ENCODE measurements at places on chromosomes 7 and 10.

DNA sequence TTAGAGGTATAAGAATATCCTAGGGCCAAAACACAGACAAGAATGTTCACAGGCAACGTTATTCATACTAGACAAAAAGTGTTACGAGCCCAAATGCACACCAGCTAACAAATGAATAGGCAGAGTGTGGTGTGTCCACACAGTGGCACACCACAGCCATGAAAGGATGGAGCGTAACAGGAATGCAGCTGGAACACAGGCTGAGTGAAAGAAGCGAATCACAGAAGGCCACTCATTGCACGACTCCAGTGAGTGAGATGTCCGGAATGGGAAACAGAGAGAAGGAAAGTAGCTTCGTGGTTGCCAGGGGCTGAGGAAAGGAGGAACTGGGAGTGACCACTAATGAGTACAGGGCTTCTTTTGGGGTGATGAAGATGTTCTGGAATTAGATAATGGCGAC lies 198.8 kb downstream of the TNS3 start:
- DNase-seq, result no peak

DNA sequence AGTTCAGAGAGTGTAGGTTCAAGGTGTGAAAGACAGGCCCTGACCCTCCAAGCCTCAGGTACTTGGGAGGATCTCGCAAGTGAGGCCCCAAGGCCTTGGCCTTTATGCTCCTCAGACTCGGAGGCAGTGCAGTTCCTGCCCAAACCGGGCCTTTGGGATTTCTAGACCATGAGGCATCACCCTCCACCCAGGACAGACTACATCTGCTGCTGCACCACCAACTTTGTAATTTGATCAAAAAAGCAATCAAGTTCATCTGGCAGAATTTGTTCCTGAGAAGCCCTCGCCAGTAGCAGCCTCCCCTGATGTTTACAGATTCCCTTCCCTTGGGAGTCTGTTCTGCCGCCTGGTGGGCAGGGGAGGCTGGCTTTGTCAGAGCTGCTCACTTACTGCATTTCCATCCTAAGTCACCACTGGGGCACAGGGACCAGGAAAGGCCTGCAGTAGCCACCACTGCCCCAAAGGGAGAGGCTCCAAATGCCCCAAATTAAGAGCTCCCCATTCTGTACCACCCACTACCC lies 2.1 kb downstream of the CAMK2G start:
- DNase-seq, result no peak

DNA sequence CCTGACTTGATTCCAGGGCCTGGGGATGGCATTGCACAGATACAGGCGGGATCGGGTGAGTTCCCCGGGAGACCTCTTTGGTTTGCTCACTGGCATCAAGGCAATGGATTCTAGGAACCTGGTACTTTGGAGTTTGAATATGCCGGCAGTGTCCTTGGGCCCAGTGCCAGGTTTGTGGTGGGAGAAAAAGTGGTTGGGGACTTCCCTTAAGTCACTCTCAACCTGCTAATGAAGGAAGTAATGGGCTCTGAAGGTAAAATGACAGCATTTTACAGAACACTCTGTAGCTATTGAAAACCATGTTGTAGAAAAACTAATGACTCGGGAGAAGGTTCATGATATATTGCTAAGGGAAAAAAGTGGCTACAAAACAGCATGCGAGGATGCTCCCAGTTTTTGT lies 129.9 kb downstream of the CFAP58 start:
- no peak for DNase-seq

DNA sequence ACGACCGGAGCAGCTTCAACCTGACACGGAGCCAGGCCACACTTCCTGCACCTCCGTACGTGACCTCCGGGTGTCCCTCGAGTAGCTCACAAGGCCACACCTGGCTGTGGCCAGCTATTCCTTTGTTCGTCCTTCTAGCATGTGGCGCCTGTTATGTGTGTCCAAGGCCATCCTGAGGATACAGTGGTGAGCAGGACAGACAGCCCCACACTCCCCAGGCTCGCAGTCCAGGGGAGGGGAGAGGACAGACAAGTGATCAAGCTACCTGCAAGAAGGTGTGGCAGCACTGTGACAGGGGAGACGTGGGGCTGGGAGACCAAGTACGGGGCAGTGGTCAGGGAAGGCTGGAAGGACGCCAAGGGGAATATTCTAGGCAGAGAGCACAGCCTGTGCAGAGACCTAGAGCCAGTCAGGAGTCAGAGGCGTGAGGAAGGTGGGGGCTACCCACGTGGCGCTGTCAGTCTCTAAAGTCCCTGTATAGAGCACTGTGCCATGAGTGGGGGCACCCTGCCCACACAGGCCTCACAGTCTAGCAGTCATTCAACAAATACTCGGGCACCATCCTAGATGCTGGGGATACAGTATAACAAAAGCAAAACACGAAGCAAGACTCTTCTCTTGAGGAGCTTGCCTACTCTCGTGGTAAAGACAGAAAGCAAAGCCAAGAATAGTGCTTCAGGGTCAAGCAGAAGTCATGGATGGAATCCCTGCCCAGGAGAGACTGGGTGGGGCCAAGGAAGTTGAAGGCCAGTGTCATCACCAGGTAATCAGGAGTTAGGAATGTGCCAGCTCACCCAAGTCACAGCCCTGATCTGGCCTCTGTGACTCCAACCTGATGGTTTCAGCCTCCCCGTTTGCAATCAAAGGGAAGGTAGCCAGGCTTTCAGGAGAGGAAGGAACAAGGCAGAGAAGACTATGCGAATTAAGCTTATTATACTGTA lies 58.6 kb downstream of the PROSER2 start:
- peak; percentile 80 for DNase-seq

- DNase-seq, result no peak
Measured at GRCh38 chr7:88278881-88279280, 27.8 kb downstream of the STEAP4 start.

- no peak for DNase-seq
Measured at GRCh38 chr10:129364949-129365348, 102.1 kb upstream of the MGMT start.

DNA sequence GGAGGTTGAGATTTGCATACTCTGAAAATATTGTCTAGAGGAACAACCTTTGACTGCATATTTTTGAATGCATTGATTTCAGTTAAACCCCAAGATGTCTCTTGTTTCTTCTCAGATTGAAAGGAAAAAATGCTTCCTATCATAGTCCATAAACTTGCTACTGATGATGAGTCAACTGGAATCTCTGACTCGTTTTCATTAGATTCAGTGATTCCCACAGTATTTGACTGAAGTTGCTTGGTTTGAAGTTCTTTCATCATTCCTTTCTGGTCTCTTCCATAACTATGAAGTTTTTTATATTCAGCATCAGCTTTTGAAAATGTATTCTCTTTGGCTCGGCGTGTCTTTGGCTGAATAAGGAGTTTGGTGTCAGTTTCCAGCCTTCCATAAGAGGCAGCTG lies 10.7 kb downstream of the PEX1 start:
- DNase-seq, result no peak

GRCh38 chr7:30656006-30656957 lies 26.0 kb downstream of the CRHR2 start:
- DNase-seq, result no peak

Measured in H54 (cell line).